Stimulated activated naive CD4-positive, alpha-beta T cell (primary cell): ENCODE measurements at places on chromosomes 6 and 20.

- DNase-seq: no peak
Observed at GRCh38 chr6:55250400-55250799, 76.1 kb downstream of the HCRTR2 start.

DNA sequence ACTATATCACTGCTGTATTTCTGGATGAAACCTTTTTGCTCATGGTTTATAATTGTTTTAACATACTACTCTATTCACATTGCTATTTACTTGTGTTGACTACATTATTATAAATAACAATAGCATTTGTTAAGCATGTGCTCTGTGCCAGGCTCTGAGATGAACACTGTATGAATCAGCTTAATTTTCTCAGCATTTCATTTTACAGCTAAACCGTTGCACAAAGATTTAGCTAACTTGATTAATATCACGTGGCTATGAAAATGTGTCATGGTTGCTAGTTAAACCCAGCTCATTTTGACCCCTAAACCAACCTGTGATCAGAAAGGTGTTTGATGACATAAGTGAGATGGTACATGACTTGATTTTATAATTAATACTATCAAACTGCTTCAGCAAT, 77.5 kb downstream of the NCOA7 start:
- DNase-seq: no peak

DNA sequence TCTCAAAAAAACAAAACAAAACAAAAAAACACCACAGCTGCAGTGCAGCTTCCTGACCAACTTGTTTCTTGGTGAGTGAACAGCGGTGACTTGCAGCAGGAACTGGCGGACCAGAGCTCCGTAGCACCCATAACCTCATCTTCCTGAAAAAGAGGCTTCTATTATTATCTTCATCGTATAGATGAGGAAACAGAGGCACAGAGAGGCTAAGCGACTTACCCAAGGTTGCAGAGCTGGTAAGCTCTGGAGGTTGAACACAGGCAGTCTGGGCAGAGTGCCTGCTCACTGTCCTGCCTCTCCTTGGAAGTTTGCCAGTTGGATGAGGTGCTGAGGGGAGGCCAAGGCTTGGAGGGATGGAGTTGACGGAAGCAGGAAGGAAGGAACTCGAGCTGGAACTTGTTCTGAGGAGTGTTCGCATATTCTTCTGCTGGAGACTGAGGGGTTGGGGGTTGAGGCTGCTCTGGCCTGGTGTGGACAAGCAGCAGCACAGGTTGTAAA, 47.9 kb upstream of the CCDC167 start:
- DNase-seq: peak; percentile 10

- no peak for DNase-seq
Observed at GRCh38 chr6:134389658-134390057, 71.7 kb upstream of the SGK1 start.

- DNase-seq: no peak
Observed at GRCh38 chr20:52172392-52173047, 19.1 kb downstream of the ZFP64 start.

- no peak for DNase-seq
Observed at GRCh38 chr6:49634836-49635218, 1.8 kb downstream of the RHAG start.

- no peak for DNase-seq
Observed at GRCh38 chr6:16555550-16555949, 205.7 kb downstream of the ATXN1 start.

DNA sequence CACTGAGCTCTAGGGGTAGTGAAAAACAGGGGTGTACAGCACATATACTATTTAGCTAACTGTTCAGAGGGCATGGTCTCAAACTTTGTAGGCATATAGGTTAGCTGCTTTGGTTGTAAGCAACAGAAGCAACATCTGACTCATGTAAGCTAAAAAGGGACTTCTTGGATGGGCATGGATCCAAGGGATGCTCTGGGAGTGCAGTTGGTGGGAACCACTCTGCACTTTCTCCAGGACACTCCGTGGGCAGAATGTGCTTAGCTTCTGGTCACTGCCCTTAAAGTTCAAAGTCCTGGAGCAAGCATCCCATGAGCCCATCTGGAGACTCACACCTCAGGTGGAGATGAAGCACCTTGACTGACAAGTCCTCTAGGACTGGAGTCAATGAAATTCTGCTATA, 11.5 kb downstream of the APCDD1L start:
- no peak for DNase-seq

DNA sequence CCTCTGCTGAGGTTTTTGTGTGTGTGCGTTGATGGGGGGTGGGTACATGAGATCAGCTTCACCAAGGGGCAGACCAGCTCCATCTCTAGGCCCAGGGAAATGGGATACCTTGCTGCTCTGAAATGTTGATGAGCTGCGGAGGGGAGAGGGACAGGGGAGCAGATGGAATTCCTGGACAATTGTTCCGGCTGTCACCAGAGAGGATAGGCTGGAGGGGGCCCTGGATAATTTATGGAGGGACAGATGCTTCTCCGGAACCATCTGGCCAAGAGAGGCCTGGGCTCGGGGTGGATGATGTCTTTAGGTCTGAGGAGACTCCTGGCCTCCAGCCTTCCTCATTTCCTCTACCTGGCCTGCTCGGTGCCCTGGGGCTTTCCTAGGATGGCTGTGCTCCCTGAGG, 1.9 kb upstream of the TJAP1 start:
- no peak for DNase-seq

DNA sequence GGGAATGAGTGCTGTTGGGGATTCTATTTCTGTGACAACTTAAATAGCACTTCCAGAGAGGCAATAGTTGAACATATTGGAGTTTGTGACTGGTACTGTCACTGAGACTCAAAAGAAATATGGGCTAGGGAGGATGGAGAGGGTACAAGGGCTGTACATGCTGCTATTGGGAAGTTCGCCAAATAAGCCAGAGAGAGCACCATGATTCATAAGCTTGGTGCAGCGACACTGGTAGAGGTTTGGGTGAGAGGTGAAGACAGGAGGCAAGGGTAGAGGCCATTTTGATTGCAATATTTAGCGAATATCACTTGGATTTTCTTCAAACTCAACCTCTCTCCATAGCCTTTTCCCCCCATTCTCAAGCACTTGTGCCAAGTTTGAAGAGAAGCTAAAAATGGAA, 214.3 kb downstream of the OGFRL1 start:
- DNase-seq: no peak

DNA sequence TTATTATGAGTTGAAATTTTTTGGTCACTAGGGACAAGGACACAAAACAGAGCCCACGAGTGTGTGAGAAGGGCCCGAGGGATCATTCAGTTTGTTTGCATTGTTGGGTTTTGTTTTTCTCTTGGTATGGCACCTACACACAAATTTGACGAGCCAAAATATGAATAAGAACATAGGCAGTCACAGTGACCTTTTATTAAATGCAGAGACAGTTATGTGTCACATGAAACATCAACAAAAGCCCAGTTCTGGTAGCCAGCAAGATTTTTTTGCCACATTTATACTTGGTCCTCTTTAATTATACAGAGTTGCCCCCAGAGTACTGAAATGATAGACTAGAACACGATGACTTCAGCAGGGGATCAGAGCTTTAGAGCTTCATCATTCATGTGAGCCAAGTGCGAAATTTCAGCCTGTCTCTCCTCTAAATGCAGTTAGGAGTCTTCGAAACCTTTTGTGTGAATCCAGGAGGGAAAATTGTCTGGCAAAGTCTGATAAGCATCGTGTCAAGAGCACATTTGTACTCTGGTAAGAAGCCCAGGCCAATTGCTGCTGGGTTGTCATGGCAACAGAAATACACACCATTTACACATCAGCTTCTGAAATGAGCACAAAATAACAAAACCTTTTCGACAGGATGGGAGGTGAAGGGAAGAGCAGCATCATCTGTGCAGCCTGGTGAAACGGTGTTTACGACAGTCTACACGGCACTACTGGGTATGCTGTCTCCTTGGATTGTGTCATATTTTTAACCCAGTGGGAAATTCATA, 79.2 kb upstream of the RIPOR2 start:
- DNase-seq: peak; percentile 85

- DNase-seq: no peak
Observed at GRCh38 chr6:130780122-130780521, 47.1 kb upstream of the SMLR1 start.

DNA sequence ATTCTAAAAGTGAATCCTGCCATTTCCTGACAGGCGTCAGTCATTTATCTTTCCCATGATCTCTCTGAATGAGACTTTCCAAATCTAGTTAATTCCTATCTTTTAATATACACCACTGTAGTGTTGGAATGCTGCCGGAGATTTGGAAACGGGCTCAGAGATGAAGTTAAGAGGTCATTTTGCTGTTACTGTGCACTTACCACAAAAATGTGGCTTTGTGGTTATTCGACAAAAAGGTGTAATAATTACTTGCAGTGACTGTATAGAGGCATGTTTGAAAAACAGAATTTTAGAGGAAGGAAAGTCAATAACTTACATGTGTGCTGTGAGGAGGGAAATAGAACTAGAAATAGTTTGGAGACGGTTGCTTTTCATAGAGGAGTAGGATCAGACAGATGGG, 460.2 kb upstream of the BTBD3 start:
- no peak for DNase-seq

DNA sequence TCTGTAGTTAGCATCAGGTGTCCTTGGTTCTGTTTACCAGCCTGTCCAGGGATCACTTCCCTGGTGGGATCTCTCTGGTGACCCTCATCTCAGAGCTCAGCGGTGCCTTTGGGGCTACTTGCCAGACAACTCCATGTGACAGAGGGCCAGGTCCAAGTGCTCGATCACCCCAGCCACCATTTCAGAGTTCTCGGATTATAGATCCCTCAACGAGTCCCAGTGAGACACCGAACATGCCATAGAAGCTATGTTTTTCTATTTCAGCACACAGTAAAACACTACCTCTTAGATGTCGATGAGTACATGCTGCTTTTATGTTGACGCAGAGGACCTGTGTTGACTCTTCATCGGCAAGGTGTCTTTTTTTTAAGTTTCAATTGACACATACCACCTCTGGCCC, 170.1 kb upstream of the AKAP12 start:
- DNase-seq: no peak

GRCh38 chr20:58131551-58132142, 96.8 kb downstream of the ANKRD60 start:
- DNase-seq: no peak

GRCh38 chr6:170088582-170088955, 202.3 kb downstream of the DLL1 start:
- peak; percentile 34 for DNase-seq

DNA sequence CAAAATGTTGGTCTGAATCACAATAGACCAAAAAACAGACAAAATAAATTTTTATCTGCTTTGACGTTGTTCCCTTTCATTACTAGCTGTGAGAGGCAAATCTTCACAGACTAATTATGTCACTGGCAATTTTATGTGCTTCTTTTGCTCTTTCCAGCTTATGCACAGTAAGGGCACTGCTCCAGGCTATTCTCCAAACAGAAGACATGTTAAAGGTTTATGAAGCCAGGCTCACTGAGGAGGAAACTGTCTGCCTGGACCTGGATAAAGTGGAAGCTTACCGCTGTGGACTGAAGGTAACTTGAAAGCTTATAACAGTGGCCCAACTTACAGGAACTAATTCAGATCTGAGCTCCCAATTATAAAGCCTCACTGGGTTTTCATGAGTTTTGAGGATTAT, 15.5 kb upstream of the SNRNP48 start:
- no peak for DNase-seq

GRCh38 chr6:116244284-116244683, 9.6 kb downstream of the TSPYL4 start:
- DNase-seq: no peak

GRCh38 chr6:144899161-144899560, 614.0 kb downstream of the UTRN start:
- DNase-seq: no peak

GRCh38 chr20:35661053-35661452, 3.6 kb downstream of the CPNE1 start:
- no peak for DNase-seq

- no peak for DNase-seq
Observed at GRCh38 chr6:101762851-101763250, 369.3 kb downstream of the GRIK2 start.

GRCh38 chr20:37590938-37591490, 63.3 kb upstream of the BLCAP start:
- DNase-seq: no peak

DNA sequence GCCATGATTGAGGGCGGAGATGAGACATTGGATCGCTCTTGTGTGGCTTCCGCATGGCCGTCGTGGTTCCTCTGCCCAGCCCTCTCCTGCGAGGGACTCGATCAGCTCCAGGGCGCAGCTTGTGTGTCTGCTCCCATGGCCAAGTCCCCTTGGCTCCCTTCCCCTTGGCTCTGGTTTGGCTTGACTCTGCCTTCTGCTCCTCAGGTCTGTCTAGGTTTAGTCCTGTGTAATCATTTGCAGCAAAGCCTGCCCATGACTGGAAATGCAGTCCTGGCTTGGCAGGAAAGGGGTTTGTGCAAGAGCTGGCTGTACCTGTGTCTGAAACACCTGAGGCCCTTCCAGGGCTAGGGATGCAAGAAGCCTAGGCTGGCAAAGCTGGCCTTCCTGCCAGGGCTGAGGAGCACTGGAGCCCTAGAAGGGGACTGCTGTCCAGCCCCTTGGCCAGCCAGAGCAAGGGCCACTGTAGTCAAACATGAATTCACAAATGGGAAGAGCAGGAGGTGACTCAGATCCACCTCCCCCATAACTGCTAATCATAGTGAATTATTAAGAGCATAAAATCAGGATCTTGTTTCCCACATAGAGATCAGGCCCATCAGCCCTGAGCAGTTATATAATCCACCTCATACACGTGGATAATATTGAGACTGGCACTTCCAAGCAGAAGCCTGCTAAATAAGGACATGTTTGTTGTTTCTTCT, 196.8 kb downstream of the FARS2 start:
- no peak for DNase-seq

DNA sequence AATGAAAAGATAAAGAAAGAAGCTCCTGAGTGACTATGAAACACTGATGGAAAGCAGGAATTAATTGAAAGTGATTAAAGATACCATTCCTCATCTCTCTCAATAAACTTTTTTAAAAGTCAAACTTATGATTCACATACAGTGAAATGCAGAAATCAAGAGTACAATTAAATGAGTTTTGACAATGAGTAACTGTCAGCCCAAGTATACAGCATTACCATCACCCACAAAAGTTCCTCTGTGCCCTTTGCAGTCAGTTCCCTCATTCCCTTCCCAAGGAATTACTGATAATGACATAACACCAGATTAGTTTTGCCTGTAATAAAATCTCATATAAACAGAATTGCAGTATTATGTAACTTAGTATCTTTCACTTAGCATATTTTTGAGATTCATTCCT, 44.5 kb downstream of the ATG5 start:
- DNase-seq: no peak

DNA sequence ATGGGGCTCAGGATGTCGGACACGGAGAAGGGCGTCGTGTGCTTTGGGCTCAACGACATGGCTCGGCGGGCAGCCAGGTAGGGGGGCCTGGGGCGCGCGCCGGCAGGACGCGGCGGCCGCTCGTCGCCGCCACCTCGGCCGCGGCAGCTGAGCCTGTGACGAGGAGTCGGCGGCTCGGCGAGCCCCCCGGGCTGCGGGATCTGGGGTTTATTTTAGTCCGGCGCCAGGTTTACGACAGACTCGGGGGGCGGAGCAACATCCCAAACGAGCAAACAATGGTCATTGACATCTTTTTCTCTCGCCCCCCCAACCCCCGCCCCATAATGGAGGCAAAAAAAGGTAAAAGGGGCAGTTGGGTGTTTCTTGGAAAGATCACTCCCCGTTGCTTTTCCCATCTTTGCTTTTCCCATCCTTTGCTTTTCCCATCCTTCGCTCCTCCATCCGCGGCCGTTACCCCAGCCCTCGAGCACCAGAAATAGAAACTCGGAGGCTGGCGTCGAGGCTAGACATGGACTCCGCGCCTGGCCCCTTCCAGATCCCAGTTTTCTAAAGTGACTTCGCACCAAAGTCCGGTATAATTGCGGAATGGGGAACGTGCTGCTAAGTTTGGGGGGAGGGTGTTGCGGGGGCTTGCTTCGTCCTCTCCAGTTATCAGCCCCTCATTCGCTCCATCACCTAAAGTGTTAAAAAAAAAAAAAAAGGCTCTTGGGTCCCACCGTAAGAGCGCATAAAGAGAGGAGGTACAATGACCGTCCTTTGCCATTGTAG, at the start of gene NKX2-4:
NKX2-4 (minus strand) TSS at position 186 of the 768 bp plus-strand sequence; CDS start at position 59, 127 bp downstream.
- no peak for DNase-seq
